T-helper 2 cell treated with Interferon-gamma antibody and Interleukin-4, amounts not matched to agents 5 μg/mL and 100 μg/mL, for 36 hours (primary cell): ENCODE measurements at places on chromosomes 4 and X.

DNA sequence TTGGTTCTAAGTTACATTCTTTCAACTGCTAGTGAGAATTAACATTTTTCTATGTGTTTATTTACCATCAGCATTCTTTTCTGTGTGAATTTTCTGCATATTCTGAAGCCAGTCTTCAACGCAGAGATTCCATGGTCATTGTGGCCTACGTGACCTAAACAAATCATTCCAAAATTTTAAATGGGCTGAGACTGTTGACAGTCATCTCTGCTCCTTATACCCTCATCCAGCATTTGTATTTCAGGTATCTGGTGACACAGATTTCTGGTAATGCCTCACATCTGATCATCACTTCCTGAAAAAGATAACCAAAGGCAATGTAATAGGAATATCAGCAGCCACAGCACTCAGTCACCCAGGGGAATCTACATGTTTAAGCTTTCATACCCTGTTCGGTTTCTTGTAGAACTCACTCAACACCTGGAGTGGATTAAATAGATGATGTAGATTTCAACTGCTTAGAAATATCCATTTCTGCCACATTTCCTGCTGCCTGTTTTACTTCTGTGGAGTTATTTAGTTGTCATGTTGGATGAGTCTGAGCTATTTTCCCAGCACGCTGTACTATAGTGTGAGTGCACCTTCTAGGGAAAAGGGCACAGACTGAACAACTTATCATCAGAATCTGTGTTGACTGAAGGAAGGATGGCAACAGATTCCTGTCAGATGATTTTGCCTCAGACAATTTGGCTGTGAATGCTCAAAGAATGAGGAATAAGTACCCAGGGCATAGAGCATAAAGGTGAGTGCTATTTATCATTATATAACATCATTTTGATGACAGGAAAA is 73.0 kb upstream of the HPGD start:
- DNase-seq: no peak

DNA sequence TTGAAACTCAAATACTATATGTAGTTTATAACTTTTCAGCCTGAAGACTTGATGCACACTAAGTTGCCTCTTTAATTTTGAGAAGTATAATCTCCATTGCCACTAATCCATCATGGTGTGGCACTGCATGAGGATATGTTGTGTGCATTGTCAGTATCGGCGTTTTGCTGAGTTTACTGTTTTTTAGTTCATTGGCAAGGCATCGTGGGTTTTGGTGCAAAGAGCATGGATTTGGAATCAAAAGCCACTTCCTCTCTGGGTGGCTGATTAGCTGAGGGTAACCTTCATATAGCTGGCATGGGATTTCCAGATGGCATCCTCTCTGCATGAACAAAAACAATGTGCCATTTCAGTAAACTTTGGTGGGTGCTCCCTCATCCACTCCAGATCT is 38.7 kb downstream of the FHL1 start:
- no peak for DNase-seq

GRCh38 chr4:71609651-71610050 is 174.2 kb downstream of the GC start:
- DNase-seq: no peak

DNA sequence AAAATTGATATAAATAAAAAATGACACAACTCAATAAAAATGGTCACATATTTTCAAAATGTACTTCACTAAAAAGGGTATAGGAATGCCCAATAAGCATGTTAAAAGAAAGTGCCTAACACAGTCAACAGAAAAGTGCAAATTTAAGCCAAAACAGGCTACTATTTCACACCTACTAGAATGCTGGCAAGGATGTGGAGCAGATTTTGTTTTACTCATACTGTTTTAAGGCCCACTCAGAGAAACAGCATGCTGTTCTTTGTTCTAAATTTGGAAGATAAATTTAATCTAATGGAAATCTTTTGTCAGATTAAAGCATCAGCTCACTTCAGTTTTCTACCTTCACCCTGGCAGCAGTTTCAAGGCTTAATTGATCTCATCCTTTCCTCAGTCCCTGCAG is 576.8 kb upstream of the HS3ST1 start:
- no peak for DNase-seq

GRCh38 chr4:88976775-88977035 is 80.3 kb downstream of the FAM13A start:
- no peak for DNase-seq

DNA sequence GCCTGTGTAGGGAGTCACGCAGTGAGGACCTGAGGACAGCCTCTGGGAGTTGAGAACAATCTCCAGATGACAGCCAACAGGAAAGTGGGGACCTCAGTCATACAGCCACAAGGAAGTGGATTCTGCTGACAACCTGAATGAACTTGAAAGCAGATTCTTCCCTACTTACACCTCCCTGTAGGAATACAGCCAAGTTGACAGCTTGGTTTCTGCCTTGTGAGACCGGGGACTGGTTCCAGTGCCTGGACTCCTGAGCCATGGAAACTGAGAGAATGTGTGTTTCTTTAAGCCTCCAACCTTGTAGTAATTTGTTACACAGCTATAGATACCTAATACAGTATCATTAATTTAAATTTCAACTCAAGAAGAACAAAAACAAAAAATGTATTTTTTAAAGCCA is 107.5 kb downstream of the CNKSR2 start:
- no peak for DNase-seq

GRCh38 chr4:82629238-82630000 is 67.6 kb upstream of the TMEM150C start:
- DNase-seq: no peak

DNA sequence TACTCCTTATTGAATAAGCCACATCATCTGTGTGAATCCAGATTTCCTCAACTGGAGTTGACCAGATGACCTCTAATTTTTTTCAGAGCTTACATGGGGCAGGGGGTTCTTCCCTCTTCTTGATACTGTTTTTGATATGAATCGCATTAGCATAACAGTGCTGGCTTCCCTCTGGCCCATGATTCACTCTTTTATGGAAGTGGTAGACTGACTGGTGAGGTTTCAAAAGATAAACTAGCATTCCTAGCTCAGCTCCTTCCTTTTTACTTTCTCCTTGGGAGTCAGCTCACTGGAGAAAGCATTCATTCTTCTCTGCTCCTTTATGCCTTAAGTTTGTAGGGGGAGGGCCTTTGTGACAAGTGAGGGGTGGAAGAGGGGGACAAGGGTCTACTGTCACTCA is 161.0 kb upstream of the FGF13 start:
- no peak for DNase-seq

DNA sequence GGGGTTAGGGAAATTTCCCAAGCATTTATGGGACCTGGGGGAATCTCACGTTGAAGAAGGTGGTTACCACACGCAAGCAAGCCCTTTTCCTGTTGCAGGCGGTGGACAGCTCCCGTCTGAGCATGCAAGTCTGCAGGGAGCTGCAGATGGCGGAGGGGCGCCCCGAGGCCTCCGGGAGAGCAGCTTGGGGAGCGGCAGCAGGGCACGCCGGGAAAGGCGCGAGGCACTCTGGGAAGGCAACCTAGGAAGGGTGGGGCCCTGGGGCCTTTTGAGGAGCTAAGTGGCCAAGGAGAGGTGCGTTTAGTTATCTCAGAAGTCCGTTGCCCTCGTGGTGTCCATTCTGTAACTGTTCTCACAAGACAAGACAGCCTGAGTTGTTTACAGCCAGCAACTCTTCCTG is 57.0 kb upstream of the SLC25A4 start:
- no peak for DNase-seq

- DNase-seq: no peak
These were observed 519 bp downstream of the SLC25A4 start for GRCh38 chr4:185143601-185143969.

- no peak for DNase-seq
These were observed 318.7 kb upstream of the TECRL start for GRCh38 chr4:64727960-64728359.

- DNase-seq: peak; percentile 42
These were observed 3.7 kb upstream of the GPR82 start for GRCh38 chrX:41720125-41720779.

DNA sequence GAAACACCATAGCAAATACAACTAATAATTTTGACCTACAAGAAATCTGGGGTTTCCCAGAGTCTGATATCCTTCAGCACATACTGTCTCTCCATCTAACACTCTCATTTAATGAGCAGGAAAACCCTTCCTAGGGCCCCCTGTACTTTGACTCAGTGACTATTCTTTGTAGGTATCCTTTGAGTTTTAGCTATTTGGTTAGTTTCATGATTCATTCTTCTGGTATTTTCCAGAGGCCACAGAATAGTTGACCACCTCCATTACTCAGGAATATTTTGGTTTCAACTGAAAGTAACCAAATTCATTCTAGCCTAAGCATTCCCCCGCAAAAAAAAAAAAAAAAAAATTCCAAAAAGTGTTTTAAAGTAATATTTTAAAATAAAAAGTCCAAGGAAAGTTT is 140.0 kb downstream of the IDS start:
- no peak for DNase-seq

- no peak for DNase-seq
These were observed 18.1 kb upstream of the ZXDB start for GRCh38 chrX:57573754-57574153.

DNA sequence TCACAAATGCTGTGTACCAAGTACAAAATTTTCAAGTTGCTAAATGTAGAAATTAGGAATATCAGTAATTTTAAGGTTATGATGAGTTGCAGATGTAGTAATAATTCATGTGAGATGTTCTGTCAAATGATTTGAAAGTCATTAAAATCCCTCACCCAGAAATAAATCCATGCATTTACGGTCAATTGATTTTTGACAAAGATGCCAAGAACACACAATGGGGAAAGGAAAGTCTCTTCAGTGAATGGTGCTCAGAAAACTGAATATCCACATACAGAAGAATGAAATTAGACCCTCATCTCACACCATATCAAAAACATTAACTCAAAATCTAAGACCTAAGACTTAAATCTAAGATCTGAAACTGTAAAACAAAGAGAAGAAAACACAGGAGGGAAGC is 12.9 kb upstream of the BMPR1B start:
- DNase-seq: no peak

- DNase-seq: no peak
These were observed 45.2 kb upstream of the BMP15 start for GRCh38 chrX:50865311-50865710.

DNA sequence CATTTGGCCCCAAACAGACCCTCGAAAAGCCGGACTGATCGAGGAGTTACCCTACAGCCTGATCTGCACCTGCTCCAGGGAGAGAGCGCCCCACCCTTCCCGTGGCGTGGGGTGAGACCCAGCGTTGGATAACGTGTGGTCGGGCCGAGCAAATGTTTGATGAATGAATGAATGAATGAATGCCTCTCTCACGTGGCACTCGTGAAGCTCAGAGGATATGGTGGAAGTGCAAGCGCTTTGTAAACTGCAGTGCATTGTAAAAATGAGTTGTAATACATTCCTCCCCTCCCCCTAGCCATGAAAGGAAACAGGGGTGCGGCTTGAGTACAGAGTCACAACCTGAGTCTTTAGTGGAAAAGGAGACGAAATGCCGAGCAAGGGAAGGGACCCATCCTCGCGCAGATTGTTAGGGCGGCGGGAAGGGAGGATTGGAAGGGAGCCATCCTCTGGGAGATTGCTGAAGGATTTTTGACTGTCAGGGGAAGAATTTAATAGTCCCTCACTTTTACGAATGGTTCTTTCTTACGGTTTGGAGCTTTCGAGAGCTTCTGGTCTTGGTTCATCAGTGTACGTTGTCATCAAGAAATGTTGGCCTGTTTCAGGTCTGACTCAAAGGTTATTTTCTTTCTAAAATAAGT is 772 bp upstream of the FBXW7 start:
- DNase-seq: no peak

DNA sequence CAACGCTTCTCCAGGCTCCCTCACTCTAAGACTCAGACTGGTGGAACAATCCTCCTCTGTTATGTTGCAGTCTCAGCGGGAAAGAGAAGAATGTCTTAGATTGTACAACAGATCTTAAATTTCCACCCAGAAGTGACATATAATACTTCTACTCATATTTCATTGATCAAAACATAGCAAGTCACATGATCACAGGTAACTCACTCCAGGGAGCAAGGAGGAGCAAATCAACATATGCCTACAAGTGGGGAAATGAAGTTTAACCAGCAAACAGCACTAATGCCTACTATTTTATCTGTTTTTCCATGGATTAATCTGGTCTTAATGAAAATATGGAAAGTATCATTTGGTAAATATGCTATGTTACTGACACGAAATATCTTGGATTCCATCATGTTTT is 819.8 kb downstream of the CCSER1 start:
- DNase-seq: no peak

GRCh38 chrX:25287521-25287920 is 271.8 kb upstream of the ARX start:
- no peak for DNase-seq

DNA sequence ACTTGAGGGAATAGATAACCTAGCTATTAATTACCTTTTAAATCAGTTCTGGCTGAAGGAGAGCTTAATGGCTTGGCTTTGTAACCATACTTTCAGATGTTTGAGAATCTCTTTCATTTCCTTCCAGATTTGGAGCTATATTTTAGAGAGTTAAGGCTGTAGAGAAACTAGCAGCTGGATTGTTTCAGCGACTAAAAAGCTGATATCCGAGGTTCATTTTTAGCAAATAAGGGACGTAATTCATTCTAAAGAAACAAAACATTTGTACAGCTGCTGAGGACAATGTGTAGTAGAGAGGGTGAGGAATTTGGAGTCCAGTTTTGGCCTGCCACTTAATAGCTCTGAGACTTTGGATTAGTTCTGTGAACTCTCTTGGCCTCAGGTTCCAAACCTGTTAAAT is 12.2 kb downstream of the OSTC start:
- no peak for DNase-seq

GRCh38 chrX:108731153-108731552 is 5.2 kb downstream of the IRS4 start:
- DNase-seq: no peak

GRCh38 chrX:87265518-87265917 is 252.1 kb upstream of the KLHL4 start:
- DNase-seq: no peak

DNA sequence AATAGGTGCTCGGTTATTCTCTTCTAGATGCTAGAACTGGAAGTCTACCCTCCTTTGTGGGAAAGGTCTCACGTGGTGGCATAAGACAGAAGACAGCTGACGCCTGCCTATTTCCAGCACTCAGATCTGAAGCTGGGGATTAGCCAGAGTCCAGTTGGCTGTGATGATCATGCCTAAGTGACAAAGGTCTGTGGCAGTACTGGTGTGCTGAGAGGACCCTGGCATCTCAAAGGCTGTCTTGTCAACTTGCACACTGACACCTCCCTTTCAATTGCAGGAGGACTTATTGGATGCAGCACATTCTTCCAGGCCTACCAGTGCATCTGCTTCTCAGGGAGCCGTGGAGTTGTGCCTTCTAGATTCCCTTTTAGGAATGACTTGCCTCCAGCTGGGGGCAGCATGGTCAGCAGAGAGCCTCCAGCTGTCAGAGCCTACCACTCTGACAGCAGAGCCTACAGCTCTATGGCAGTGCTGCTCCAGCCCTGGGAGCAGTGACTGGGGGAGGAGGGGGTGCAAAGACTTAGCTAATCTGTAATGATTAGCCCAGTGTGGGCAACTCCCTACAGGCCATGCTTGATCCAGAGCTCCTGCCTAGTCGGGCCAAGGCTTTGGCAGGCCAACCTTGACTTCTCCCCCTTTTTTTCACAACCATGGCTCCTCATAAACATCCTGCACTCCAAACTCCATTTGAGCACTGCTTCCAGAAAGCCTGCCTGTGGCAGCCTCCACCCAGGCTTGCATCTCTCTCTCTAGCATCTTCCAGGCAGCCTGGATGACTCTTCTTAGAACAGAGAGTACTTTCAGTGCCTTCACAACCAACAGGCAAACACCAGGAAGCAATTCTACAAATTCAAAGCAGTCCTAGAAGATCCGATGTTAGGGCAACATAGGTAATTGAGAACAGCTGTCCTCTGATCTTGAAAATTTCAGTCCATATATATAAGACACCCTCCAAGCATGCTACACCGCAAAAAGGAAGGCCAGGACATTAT is 13.8 kb upstream of the FGFBP2 start:
- DNase-seq: no peak
